H54 (cell line): ENCODE measurements at places on chromosomes 2 and 18.

GRCh38 chr2:42922790-42923579 lies 130.6 kb upstream of the HAAO start:
- no peak for DNase-seq

- DNase-seq, result no peak
Observed at GRCh38 chr2:206316141-206316540, 41.7 kb downstream of the ZDBF2 start.

- no peak for DNase-seq
Observed at GRCh38 chr2:120222186-120223033, 790 bp downstream of the TMEM185B start.

DNA sequence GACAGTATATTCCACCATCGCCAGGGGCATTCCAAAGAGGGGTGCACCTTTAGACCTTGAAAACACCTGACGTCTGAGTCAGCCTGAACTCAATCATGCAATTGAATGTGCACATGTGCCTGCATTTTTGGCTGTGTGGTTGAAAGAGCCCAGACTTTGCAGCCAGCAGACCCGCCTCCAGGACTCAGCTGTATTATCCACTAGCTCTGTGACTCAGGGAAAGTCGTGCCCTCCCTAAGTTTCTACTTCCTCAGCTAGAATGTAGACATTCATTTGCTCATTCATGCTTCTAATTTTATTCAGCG lies 94.2 kb downstream of the LRRC30 start:
- no peak for DNase-seq

DNA sequence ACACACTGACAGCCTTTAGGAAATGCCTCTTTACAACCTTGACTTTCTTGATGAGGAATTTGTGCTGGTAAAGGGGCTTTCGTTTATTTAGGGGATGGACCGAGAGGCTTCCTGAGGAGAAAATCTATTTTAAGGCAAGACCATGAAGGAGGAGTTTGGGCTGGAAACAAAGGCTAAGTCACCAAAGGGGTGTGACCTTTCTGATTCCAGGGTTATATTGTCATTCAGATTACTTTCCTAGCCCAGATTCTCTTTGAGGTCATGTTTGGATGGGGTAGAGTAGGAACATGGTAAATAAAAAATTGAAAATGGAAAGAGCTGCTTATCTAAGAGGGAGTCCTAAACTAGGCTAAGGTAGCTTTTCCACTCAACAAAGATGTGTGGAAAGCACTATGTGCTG lies 77.1 kb upstream of the UGP2 start:
- DNase-seq, result no peak
